ENCODE measurements at places on chromosomes 6 and 20.

- DNase-seq = no peak
These were observed 94.7 kb downstream of the PDE10A start for GRCh38 chr6:165568326-165568725.

- DNase-seq = no peak
These were observed 42.8 kb downstream of the MRPL14 start for GRCh38 chr6:44084231-44085014.

- DNase-seq = no peak
These were observed 29.3 kb downstream of the BCAS4 start for GRCh38 chr20:50824137-50824536.

GRCh38 chr6:48318670-48319069 is 207.7 kb upstream of the PTCHD4 start:
- DNase-seq = no peak

DNA sequence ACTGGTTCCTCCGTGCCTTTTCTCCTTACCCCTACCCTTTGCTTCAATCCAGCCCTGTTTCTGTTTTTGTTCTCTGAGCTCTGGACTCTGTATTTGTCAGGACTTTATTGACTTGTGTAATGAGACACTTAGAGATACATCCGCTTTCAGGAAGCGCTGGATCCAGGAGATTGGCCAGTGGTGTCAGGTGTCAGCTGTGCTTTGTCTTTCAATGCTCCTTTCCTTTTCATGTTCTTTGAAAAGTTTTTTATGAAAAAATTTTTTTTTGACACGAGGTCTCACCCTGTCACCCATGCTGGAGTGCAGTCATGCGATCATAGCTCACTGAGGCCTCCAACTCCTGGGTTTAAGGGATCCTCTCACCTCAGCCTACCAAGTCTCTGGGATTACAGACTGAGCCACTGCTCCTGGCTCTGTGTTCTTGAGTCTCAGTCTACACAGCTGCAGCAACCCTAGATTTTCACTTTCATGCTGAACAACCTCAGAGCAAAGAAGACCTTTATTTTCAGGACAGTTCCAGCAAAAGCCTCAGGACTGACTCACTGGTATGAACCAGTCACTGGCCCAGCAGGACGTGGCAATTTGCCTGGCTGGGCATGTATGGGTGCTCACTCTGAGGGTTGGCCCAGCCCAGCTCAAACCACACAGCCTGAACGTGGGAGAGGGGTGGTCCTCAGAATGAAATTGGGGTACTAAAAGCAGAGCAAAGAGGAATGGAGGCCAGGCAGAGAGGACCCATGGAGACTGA is 108.5 kb downstream of the DHX35 start:
- no peak for DNase-seq

DNA sequence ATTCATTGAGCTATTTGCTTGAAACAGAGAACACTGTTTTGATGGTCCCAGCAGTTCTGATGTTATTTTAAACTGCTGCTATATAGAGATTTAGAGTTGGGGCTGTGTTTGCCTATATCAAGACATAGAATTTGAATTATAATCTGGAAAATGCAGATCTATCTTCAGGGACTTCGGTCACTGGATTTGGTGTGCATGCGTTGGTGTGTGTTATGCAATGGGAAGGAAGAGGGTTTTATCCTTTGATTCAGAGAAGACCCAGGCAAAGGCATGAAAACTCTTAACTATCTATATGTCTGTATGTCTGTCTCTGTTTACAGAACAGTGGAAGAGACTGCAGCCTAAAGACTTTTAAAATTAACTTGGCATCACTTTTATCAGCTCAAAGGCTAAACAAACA is 2.0 kb downstream of the ADGRB3 start:
- no peak for DNase-seq

DNA sequence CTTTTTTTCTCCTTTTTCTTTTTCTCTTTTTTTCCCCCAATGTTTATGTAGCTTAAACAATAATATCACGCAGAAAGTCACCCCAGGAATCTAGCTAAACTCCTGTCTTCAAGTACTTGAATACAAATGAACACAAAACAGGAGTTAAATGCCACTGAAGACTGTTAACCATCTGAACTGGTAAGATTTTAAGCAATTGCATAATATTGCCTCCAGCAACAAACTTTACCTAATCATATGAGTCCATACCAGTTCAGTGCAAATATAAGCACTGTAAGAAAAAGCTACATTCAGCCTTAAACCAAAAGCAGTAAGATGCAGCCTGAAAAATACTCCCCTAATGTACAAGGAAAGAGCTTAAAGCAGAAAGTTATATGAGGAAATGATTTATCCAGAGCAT is 173.9 kb upstream of the TFAP2D start:
- DNase-seq = no peak

DNA sequence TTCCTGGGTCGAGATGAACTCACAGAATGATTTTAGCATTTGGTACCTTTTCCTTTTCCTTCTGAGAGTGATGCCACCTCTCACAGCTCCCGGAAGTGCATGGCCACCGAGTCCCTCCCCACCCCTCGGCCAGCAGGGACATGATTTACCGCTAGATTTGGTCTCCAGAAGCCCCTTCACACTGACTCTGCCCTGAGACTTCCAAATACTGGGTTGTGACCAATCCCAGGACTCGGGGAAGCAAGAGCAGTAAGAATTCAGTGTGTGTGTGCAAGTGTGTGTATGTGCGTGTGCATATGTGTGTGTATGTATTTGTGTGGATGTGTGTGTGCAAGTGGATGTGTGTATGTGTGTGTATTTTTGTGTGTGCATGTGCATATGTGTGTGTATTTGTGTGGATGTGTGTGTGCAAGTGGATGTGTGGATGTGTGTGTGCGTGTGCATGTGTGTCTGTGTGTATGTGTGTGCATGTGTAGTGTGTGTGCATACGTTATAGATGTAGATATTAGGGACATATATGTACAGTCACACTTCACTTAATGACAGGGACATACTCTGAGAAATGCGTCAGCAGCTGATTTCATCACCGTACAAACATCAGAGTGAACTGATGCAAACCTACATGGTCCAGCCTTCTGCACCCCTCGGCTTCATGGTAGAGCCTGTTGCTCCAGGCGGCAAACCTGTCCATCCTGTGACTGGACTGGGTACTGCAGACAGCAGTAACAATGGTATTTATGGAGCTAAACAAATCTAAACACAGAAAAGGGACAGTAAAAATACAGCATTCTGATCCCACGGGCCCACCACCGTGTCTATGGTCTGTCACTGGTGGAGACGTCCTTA is 374.5 kb downstream of the TAF4 start:
- no peak for DNase-seq

DNA sequence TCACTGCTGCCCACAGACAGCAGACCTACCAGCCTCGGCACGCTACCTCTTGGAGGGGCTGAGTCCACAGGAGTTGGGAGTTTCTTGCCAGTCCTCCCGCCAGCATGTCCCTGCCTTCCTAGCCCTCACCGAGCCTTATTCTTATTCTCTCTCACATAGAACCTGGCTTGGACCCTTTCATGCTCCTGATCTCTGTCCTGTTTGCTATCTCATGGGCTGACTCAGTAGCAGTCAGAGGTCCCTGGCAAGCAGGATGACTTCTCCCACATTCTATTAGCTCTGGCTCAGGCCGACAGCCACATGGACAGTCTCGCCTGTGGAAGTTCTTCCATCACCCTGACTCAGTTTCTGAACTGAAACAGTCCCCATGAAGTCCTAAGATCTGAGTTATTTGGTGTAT is 313.2 kb upstream of the RNF24 start:
- no peak for DNase-seq

DNA sequence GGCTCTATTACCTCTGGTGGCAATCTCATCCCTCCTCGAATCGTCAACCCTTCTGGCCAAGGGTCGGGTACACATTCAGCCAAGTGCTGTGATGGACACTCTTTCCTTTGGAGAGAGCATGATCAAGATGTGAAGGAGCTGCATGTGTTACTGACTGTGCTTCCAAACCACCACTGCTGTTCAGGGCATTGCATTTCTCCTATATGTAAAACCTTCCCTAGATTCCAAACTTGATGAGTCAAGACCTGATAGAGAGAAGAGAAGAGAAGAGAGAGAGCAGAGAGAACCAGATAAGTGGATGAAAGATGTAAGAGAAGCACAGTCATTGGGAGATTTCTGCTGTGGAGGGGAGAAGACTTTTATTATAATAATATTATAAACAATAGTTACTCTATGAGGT is 162.2 kb downstream of the KCNQ5 start:
- DNase-seq = no peak

- no peak for DNase-seq
These were observed 96.9 kb upstream of the HMGCLL1 start for GRCh38 chr6:55675941-55676340.

- no peak for DNase-seq
These were observed 312.8 kb upstream of the SULF2 start for GRCh38 chr20:48098099-48098498.

DNA sequence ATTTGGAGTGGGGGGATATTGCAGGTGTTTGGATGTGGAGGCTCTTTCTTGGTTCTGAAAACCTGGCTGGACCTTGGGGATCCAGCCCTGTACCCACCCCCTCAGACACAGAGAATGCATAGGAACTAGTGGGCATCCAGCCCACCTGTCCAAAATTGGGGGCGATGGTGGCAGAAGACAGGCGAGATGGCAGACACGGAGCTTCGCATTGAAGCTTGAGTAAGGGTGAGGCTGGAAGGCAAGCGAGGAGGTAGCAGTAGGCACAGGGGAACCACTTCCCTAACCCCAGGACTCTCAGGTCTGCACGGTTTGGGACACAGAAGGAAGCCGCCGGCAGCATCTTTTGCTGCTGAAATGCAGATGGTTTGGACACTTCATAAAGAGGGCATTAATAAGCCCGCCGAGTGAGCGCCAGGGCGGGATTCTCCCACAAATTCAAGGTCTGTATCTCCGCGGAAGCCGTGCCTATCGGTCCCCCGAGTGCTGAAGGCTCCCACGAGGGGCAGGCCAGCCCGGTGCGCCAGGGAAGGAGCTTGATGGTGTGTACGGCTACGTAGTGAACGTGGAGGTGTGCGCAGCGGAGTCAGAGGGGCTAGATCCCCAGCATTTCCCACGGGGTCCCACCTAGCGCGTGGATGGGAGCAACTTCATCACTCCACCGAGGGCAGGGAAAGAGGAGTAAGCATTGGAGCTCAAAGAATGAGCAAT is 1.6 kb upstream of the FOXA2 start:
- no peak for DNase-seq

DNA sequence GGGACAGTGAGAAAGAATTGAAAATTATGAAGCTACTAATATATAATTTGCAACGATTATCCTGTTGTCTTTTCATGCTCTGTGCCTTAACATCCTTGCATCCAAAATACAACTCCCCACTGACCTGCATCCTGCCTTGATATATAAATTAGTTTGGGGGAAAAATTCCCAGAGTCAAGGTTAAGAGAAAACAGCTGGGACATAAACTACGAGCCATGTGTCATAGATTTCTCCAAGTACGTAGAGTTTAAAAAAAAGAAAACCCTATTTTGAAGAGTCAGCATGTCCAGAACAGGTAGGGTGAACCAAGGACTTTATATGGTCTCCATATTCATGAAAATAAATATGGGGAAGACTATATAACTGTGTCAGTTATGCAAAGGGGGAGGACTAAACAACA is 123.8 kb upstream of the MARCKS start:
- no peak for DNase-seq

DNA sequence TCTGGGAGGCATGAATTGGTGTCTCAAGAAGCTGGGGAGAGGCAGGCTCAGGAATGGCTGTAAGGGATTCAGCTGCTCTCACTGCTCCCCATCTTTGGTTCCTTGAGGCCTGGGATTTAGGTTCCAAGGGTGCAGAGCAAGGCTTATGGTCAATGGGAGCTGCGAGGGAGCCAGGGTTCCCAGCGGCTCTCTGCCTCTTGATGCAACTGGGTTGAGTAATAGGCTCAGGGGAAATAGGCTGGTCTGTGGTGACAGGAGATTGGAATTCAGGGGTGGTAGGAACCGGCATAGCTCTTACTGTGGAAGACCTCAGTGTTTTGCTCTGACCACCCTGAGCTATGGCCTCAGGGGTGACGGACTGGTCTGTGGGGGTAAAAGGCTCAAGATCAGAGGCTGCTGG is 13.0 kb upstream of the NRM start:
- no peak for DNase-seq

DNA sequence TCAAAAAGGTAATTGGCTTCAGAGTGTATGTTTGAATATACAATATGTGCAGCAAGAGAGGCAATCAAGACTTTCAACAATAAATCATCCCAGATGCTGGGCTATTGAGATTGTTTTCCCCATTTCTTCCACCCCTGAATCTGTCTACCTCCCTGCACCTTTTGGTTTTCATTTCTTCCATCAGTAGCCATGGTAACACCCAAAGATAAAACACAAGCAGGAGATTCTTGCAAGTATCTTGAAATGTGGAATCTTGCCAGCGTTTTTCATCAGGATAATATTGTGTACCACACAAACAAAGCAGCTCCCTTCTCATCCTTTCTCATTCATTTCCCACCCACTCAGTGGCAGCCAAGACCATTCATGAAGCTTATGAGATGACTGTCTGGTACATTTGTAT is 73.0 kb upstream of the NRSN1 start:
- no peak for DNase-seq

DNA sequence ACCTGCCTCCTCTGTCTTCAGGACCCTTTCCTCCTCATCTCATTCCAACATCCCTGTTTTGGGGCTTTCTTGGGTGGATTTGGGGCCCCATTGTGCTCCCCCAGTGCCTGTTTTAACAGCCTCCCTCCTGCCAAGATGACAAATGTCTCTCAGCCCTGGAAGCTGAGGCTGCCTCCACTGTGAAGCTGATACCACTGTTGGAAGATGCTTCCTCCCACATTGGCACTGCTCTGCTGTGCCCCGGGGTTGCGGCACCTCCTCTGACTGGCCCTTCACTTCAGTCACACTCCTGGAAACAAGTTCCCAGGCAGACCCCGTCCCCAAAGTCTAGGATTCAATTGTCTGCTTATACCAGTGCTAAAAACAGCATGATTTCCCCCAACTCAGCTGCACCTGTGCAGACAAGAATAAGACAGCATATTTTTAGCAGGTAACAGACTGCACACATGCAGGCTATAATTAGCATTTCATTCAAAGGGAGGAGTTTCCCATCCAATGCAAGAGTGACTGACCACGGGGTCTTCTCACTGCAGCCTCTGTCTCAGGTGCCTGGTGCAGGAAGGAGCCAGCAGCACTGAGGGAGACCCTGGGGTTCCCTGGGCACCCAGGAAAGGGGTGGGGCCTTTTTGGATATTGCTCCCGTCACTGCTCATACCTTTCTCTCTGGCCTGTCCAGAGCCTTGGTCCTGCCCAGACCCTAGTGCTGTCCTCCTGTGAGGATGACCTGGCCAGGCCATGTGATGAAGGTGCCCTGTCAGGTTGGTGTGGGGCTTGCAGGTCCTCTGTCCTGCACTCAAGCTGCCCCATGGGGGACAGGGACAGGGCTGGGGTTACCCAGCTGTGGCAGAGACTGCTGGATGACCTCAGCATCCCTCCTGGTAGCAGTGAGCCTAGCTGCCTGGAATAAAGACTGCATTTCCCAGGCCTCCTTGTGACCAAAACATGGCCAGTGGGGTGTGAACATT is 31.5 kb upstream of the SULF2 start:
- DNase-seq = no peak
